ENCODE measurements at places on chromosomes 1 and 21. TPM values are rescaled to one million over a fixed set of nuclear protein-coding genes. Genes with fewer than 3 reads are reported as not detected.

DNA sequence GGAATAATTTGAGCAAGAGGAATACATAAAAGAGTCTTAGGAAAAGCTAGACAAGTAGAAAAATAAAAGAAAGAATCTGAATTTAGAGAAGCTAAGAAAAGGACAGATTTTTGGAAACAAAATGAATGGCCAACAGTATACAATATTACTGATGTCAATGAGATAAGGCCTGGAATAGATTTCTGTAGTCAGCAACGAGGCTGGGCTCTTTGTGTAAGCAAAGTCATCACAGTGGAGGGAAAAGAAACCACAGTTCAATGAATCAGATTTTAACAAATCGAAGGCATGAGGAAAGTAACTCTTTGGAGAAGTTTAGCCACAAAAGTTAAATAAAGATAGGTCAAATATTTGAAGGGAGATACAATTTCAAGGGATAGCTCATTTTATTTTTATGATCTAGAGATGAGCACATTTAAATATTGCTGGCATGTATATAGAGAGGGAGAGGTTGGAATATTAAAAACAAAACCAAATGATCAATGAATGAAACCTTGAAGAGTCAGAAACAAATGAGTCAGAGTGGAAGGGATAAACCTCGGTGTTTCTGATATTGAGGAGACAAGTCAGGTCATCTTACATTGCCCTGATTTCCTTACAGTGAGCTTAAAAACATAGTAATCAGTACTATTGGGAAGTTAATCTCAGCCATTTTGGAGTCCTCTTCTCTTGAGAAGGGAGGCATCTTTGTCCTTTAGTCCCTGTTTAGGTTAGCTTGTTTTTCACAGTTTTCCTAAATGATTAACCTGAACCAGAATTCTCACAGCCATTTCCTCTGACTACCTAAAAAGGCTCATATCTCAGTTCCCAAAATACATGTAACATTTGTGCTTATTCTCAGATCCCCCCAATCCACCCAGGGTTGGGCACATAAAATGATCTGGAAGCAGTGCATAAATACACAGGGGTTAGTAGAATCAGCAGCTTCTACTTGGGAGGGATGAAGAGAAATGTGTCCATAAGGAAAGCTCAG is 620.0 kb upstream of the B3GALT2 start:
- no peak for DNase-seq

GRCh38 chr1:211517006-211517405 is 25.0 kb upstream of the RD3 start:
- DNase-seq: no peak

DNA sequence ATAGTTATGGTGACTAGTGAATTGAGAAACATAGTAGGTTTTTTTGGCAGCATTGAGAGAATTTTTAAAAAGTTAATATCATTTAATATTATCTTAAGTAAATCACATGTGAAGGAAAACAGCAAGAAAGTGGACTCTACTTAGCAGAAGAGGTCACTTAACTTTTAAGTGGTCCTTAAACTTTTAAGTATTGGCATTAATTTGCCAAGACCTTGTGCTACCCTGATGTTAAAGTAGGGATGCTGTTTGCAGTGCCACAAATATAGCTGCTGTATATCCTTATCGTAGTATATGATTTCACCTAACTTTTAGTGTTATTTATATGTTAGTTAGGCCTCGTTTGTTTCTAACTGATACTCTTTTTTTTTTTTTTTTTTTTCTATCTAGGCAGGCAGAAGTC is 40.2 kb downstream of the SMG7 start:
- DNase-seq: no peak

- DNase-seq: no peak
These were observed 31.7 kb upstream of the GPR88 start for GRCh38 chr1:100506217-100506616.

DNA sequence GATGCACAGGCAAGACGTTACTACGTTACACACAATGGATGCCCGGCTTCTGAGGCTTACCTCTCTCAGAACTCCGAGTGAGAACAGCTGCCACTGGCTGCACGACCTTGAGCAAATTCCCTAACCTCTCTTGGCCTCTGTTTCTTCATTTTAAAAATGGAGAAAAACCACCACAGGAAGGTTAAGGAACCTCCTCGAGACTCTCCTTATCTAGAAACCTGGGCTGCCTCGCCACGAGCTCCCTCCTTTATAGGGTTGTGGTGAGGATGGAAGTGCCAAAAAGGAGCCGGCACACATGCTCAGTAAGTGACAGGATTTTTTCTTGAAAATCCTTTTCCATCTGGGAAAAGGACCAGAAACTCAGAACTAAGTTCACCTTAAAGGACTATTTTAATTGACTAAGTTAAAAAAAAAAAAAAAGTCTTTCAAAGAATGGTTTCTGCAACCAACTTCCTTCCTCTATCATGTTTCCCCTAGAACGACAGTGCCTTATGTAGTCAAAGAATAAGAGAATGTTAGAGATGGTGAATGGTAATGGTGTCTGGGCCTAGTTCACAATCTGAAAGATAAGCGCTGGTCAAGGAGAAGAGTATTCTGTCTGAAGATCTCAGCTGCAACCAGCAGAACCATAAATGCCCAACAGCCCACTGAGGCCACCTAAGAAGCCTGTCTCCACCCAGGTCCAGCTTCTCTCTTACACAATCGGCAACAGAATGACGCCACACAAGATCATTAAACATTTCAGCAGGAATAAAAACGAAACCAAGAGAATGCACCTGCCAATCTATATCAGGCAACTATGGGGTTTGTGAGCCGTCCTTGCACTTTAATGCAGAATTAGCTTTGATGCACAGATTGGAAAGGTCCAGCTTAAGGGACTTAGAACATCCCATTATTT is 64.9 kb downstream of the SLC45A1 start:
- no peak for DNase-seq

The CTTNBP2NL gene
- polyA plus RNA-seq: 7.9 TPM

- no peak for DNase-seq
These were observed 15.4 kb upstream of the ZDHHC18 start for GRCh38 chr1:26811057-26811456.

The S100A9 gene
- 110 TPM for polyA plus RNA-seq

- no peak for DNase-seq
These were observed 17.1 kb upstream of the ZBTB21 start for GRCh38 chr21:42027085-42027821.

The FAM163A gene
- polyA plus RNA-seq: not detected

DNA sequence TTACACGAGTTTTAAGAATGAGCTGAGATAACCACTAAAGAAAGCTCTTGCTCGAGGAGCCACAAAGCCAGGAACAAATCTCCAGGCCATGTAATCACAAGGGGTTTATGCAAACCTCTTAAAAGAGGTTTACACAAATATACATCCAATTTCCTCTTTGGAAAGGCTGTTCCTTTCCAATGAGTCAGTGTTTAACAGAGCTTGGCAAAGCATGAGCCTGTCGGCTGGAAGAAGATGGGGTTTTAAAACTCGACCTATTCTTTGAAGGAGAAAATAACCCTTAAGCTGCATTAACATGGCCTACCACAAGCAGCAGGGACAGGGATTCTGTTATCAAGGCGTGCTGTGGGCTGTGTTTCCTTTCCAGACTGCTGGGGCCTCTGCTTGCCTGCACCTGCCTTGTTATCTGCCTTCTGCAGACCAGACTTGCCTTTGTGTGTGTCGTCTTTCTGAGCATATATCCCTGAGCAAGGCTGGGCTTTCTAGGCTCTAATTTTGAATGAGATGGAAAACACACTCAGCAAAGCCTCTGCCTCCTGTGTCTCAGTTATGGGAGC is 40.6 kb upstream of the CYP2J2 start:
- DNase-seq: no peak

- no peak for DNase-seq
These were observed 10.3 kb upstream of the PHC2 start for GRCh38 chr1:33441088-33441745.

The CYP2J2 gene
- polyA plus RNA-seq: 0.51 TPM

The TUFT1 gene
- polyA plus RNA-seq: 4.5 TPM

- no peak for DNase-seq
These were observed 4.8 kb downstream of the MYBPH start for GRCh38 chr1:203170625-203171330.

DNA sequence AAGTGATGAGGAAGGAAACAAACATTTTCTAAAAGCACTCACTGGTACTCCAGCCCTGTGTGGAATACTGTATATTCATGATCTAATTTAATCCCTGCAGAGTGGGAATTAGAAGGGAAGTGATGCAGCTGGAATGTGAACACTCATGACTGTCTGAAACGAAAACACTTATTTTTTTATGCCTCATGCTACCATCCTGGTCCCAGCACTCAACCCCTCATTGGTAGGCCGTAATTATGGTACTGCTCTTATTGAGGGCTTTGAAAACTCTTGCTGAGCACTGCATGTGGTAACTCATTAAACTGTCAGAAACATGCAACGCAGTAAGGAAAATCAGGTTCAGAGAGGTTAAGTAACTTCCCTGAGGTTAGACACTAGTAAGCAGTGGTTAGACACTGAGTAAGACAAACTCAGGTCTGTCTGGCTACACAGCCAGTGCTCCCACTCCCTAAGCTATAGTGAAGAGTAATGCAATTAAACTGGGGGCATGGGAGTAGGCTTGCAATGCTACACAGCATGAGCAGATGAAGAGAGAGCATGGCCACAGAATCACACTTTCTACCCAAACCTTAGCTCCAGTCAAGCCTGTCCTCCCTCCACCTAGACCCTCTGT is 17.3 kb upstream of the TNFSF4 start:
- no peak for DNase-seq

The PTGFR gene
- polyA plus RNA-seq: 0.36 TPM

Measured in aorta (tissue), 5 donors.